ENCODE measurements at places on chromosomes 3 and 15.

DNA sequence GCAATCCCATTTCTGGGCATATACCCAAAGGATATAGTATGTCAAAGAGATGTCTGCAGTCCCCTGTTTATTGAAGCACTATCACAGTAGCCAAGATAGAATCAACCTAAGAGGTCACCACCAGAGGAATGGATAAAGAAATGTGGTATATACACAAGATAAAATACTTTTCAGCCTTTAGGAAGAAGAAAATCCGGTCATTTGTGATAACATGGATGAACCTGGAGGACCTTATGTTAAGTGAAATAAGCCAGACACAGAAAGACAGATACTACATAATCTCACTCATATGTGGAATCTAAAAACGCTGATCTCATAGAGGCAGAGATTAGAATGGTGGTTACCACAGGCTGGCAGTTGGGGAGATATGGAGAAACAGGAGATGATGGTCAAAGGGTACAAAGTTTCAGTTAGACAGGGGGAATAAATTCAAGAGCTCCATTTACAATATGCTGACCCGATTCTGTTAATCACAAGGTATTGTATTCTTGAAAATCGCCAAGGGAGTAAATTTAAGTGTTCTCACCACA, 195.8 kb downstream of the MTHFS start:
- DNase-seq = no peak

- no peak for DNase-seq
Measured at GRCh38 chr3:15636028-15636709, 34.6 kb downstream of the BTD start.

- no peak for DNase-seq
Measured at GRCh38 chr15:89826671-89827655, 12.3 kb upstream of the ANPEP start.

- DNase-seq = no peak
Measured at GRCh38 chr3:171874879-171875278, 31.7 kb downstream of the TMEM212 start.

DNA sequence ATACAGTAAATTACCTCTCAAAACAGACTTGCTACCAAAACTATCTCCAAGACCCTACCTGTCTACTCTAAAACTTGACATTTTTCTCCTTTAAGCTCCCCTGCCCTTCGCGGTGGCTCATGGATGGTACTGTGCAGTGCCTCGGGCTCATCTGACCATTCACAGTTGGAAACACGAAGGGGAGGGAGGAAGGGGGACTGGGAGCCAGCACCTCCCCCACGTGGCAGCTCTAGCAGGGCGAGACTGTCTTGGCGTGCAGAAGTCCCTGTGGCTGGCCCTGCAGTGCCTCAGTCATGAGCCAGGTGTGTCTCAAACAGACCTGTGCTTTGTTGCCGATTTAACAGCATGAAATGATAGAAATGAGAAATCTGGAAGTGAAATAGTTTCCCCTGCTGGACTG, 372.0 kb downstream of the GABRG3 start:
- DNase-seq = no peak

DNA sequence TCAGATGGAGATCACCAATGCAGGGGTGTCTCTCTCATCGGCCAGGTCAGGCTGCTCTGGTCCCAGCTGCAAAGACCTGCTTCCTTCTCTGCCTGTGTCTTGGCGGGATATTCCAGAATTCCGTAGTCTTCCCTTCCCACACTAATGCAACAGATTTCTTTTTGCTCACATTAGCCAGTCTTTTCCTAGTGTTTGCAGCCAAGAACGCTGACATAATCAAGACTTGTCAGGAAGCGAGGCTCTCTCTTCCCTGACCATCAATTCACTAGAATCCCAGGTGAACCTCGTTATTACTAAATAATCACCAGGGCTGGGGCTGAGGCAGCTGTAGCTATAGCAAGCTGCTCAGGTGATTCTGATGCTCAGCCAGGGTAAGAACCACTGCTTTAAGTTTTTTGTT, 43.2 kb upstream of the ACKR4 start:
- DNase-seq = no peak

DNA sequence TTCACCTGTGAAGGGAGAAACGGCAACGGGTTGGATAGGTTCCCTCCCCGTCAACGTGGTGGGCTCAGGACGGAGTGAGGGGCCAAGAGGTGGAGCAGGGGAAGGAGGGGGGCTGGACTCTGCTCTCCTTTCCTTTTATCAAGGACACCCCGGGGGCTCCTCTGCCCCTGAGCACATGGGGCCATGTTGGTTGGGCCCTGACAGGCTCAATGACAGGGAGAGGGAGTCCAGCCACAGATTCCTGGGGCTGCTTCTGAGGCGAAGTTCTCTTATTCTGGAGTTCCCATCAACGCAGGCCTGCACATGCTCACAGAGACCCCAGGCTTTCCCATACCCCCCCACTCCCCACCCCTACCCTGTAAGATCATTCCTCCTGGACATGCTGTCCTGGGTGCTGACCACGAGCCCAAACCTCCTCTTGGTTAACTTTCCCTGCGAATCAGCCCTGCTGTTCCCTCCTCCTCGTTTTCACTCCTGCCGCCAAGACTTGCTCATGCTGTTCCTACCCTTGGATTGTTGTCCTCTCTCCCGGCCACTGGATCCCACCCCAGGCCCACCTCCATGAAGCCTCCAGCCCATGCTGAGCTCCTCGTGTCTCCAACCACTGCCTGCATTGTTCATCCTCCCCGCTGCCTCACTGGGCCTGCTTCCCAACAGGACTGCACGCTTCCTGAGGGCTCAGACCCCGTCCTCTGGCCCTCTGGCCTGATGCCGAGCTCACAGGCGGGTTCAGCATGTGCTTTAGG, 61.2 kb downstream of the SENP2 start:
- no peak for DNase-seq

DNA sequence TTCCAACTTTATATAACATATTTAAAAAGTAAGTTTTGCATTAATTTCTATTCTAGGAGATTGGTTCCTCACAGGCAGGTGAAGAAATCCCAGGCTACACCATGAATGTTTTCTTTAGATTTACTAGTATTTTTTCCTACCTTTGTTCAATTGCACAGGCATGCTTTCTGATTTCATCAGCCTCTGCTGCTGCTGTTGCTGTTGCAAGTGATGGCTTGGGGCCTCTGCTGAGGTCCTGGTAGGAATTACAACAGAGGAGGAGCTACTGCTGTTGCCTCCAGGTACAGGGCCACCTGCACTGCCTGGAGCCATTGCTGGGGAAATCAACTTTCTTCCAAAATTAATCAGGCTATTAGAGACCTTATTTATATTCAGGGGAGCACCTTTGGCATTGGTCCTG, 353.3 kb downstream of the PLCL2 start:
- DNase-seq = no peak

GRCh38 chr3:127608362-127608718, 10.1 kb downstream of the MCM2 start:
- DNase-seq = no peak

DNA sequence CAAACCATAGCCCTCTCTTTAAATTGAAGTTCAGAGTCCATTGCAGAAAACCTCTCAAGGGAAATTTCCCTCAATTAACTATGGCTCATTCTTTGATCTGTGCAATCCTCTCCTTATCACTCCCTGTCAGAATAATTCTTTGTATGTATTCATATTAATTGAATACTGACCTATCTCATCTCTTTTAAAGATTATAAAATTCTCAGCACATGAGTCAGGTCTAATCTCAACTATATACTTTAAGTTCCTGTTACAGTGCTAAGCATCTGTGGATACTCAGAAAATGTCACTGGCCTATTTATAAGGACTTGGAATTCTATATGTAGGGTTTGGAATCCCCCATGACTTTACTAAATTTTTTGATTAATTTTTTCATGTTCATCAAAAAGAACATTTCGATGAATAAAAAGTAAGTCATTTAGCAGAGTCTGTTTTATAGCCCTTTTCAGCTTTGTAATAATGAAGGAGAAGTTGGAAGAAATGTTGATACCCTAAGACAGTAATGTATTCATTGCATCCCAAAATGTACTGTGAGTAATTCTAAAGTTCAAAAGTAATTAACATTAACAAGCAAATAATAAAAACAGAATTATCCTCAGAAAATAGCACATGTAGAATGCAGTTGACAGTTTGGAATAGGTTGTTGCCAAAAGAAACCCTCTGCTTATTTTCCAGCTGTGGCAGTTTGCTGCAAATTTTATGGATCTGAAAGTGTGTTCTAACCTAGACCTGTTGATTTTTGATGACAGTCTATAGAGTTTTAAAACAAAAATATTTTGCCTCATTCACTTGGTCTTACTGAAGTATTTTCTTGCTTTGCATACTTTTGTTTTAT, 503.4 kb upstream of the CBLB start:
- no peak for DNase-seq

GRCh38 chr3:188822411-188822810, 349.4 kb upstream of the TPRG1 start:
- DNase-seq = no peak

DNA sequence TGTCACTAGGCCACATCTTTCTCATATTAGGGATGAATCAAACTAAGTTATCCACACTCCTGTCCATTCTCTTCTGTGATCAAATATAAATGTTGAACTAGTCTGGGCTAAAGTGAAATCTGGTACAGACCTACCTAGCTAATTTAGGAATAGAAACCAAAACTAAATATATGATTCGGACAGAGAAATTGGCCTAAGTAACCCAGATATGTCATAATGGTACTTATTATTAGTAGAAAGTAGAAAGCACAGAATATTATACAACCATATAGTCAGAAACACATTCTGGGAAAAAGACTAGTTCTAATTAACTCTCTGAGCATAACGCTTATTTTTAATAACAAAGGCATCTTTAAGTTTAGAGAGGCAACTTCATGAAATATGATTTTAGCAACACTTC, 389.0 kb downstream of the LSAMP start:
- no peak for DNase-seq

GRCh38 chr3:129834580-129834979, 58.9 kb downstream of the TMCC1 start:
- DNase-seq = no peak

DNA sequence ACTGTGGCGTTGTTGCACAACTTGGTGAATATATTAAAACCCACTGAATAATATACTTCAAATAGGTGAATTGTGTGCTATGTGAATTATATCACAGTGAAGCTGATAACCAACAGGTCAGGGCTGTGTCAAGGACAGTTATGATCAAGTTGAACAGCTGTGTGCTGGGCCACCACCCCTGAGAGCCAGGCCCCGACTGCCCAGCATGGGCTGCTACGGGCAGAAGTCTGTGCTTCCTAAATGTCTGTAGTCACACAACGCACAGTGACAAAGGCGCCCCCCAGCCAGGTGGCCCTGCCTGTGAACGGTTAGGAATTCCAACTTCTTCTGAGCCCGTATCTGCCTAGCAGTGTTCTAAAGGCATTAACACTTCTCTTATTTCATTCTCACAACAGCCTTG, 32.8 kb downstream of the TKT start:
- no peak for DNase-seq

DNA sequence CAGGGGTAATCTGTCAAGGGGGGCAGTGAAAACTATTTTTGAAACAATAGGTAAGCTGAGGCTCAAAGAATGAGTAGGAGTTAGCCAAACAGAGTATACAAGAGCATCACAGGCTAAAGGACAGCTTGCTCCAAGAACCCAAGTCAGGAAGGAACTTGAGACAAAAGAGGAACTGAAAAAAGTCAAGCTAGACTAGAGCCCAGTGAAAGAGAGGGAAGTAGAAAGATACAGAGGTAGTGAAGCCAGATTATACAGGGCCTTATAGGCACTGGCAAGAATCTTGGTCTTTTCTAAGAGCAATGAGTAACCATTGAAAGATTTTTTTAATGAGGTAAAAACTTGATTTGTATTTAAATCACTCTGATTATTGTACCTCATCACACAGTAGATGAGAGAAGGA, 69.9 kb downstream of the FILIP1L start:
- DNase-seq = peak; percentile 61

DNA sequence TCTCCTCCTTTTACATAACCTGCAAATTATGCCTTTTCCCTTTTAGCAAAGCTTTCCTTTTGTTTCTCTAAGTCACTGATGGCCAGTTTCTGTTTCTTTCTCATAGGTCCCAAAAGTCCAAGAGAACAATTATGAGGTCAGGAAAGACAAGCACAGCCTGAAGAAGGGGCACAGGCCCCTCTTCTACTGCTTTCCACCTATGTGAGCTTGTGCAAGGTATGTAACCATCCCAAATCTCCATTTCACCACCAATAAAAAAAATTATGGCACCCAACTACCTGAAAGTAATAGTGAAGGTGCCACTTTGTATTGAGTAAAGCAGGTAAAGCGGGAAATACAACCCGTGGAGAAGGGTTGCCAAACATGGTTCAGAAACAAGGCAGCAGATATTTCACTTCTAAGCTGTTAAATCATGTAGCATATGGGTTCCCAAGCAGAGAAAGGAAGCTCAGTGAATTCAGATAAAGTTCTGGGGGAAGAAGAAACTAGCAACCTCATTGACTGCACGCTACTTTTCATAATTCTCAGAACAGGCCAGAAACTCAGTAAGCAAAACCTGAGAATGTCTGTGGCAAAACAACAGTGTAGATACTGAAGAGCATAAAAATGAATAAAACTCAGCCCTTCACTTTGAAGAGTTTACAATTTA, 4.2 kb downstream of the PLOD2 start:
- DNase-seq = no peak

DNA sequence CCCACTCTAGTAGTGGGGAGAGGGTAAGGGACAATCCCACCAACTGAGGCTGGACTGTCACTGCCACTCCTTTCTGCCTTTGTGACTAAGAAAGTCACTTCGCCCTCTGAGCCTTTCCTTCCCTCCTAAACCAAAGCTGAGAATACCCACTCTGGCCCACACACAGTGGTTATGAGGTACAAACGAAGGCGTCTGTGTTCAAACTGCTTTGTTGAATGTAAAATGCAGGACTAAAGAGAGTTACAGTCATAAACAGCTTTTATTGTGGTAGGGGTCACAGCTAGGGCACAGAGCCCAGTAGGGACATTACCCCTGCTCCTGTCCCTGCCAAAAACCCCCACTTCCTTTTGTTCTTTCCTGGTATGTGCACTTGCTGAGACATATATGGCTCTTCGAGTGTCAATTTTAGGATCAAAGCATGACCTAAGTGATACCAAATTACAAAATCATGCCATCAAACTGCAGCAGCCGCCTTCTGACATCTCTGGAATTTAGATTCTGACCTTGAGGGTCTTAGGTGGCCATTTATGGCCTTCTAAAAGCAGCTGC, 45.1 kb downstream of the CTDSPL start:
- no peak for DNase-seq

DNA sequence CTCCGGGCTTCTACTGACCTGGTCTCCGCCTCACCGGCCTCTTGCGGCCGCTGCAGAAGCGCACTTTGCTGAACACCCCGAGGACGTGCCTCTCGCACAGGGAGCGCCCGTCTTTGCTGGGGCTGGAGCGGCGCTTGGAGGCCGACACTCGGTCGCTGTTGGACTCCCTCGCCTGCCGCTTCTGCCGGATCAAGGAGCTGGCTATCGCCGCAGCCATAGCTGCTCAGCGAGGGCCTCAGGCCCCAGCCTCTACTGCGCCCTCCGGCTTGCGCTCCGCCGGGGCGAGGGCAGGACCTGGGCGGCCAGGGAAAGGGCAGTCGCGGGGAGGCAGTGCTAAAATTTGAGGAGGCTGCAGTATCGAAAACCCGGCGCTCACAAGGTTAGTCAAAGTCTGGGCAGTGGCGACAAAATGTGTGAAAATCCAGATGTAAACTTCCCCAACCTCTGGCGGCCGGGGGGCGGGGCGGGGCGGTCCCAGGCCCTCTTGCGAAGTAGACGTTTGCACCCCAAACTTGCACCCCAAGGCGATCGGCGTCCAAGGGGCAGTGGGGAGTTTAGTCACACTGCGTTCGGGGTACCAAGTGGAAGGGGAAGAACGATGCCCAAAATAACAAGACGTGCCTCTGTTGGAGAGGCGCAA, 319.2 kb downstream of the FGF12 start:
- DNase-seq = no peak
